ENCODE measurements at places on chromosomes 4 and X.

DNA sequence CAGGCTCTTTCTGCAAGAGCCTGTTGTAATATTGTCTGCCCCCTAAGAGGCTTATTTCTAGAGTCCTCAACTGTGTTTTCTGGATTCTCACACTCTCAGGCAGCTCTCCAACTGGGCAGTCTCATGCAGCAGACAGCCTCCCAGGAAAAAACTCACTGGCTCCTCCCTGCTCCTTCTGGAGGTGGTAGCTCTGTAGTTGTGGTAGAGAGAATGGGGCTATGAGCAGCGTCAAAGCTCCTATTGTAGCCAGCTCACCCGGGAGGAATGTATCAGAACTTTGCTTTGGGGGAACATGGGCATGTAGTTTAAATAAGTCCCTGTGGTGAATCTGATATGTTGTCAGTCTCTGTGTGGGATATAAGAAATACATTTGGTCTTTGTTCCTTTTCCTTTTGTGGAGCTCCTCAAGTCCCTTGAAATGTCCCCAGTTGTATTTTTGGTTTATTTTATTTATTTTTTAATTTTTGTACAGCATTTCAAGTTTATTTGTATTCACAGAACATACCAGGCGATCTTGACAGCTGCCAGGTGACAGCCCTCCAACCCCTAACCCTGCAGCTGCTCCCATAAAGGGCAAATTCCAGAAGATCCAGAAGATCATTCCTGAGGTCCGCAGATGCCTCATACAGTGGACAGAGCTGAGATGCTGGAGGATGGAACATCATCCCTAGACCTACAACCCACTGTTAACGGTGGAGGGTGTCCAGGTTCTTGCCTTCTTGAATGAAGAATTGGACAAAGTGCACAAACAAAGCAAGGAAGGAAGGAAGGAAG, 45.7 kb downstream of the TRIM61 start:
- DNase-seq = no peak

DNA sequence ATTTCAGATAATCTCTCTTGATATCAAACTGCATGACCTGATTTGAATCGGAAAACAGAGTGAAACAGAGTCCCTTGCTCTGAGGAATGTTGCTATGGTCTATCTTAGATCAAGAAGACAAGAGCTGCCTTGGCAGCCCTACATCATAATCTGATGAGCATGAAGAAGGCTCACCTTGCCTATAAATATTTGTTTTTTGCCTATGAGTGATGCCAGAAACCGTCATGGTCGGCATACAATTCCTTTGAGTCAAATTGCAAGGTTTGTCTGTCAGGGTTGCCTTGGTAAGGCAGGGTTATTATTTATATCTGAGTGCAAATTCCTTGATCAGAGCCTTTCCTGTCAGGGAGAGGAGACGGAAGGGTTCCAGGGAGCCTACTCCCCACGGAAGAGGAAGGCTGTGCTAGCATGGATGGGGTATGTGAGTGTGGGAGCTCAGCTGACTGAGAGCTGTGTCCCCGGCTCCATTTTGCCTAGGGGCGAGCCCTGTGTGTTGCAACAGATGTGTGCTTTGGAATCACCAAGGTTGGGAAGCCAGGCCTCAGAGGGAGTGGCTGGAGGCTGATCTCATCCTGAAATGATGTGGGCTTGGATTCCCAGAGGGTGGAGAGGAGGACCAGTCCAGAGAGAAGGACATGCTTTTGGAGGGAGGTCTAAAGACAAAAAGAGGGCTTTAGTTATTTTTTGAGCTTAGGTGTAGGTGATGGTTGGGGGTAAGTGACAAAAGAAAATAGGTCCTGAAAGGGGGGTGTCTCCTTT, 43.6 kb downstream of the RTL9 start:
- DNase-seq = no peak

GRCh38 chrX:46860557-46860956, 23.7 kb downstream of the RP2 start:
- DNase-seq = no peak

DNA sequence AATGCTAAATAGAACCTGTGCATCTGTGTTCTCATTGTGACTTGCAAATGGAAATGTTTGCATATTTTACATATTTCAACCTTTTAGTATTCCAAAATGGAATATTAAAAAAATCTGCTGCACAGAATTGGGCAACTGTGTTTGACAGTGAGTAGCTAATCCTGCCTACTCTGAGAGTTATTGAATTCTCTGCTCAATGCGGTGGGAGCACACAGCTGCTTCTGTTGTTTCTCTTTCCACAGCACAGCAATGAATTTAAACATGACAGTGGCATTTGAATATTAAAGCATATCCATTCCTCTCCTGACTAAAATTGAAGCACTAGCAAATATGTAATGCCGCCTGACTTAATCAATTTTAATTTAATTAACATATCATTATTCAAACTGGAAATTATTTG, 366.6 kb downstream of the GASK1B start:
- no peak for DNase-seq

- DNase-seq = no peak
These were observed 202.3 kb upstream of the NEIL3 start for GRCh38 chr4:177107288-177107921.

- DNase-seq = peak; percentile 46
These were observed 114.5 kb downstream of the ADRA2C start for GRCh38 chr4:3880615-3881120.

DNA sequence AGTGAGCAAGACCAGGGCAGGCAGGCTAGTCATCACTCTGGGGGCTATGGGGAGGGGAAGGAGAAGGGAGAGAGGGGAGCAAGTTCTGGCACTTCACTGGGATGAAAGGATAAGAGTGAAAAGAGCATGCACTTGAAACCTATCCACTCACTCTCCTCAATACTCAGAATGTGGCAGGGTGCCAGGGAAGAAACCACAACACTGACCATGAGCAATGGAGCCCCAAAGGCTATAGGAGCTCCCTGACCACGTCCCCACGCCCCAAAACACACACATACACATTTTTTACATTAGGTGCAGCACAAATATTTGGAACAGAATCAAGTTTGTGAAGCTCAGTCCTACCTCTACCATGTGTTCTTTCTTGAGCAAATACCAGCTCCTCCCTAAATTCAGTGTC, 132.2 kb downstream of the IDS start:
- no peak for DNase-seq

DNA sequence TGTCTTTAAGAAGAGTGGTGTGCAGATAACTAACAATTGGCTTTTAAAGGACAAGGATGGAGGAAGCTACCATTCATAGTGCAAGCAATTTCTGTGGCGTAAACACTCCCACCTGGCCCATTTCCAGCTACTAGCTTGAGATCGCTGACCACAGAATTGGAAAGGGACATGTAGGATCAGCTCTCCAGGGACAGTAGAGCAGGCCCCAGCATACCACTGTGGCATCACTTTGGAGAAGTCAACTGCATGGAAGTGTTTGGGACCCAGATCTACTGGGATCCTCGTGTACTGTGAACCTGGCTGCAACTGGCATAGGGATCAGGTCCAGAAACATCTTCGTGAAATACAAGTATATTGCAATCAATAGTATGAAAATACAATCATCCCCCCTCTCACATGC, 515.0 kb downstream of the INPP4B start:
- no peak for DNase-seq

DNA sequence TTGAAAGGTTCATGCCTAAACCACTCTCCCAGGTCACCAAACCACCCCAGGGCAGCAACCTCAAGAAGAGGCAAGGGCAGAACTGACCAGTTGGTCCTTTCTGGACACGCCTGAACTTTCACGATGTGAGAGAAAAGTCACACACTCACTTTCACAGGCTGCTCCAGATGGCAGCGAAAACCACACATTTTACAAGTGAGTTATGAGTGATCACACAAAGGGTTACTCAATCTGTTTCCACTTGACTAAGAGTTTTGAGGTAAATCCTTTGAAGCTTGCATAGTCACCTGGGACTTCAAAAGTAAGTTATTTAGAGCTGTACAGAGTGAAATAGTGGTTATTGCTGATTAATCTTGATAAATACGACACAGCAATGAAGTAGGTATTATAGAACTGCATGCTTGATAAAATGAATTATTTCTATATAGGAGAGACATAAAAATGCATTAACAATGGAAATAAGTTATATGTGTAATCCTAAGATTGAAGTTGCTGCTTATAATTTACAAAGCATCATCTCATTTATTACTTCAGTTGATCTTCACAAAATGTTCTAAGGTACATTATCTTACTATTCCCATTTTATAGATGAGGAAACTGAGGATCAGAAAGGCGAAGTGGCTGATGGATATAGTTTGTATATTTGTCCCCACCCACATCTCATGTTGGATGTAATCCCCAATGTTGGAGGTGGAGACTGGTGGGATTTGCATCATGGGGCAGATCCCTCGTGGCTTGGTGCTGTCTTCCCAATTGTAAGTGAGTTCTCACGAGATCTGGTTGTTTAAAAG, 103.0 kb upstream of the KLF3 start:
- DNase-seq = no peak

DNA sequence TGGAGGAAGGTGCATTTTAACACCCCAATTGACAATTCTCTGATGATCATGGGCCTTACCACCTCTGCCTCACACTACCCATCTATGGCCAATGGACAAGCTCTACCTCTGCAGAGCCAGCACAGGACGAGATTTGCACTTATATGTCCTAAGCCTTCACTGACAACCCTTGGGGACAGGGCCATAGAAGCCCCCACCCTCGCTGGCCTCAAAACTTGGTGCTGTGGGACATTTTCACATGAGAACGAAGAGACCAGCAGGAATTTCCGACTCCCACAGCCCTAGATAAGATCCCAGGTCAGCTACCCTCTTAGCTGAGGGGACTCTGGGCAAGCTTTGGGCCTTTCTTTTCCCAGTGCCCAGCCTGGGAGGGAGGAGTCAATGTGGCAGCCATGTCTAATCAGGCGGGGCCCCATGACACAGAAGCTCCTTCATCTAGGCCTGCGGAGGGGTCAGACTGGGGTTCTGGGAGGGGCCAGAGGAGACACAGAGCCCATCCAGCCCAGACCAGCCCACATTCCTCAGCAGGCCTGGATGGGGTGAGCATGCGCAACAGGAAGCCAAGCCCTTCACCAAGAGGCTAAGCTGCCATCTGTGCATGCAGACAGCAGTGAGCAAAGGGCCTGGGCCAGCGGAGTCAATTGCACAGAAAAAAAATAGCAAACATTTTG, 12.1 kb downstream of the PJA1 start:
- no peak for DNase-seq

DNA sequence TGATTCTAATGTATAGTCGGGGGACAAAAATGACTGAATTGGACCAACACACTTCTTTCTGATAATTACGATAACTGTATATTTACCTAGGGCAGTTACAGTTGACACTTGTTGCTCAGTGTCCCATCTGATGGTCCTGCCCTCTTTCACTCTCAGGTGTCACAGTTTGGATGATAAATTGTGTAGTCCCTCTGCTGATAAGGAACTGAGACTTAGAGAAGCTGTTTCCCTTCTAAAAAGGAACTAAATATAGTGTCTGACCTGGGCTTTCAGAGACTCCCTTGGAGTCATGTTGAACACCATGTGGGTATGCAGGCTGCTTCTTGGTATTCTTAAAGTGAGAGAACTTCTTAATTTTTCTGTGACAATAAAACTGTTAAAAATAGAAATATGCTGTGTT, 23.7 kb upstream of the PNPLA4 start:
- DNase-seq = no peak

DNA sequence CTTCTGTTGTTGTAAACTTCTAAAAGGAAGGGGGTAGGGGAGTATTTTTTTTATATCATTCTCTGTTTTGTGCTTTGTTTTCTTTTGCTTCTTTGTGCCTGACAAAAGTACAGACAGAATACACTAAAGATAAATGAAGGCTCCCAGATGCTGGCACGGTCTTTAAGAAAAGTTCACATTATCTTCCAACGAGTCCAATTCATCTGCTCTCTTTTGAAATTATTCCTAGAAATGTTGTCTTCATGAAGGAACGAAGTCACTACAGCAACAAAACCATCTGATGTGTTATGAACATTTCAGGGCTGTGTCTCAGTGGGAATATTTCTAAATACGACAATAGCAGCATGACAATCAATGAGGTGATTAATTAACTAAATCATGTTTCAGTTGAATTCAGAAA, 813.8 kb upstream of the HTR2C start:
- DNase-seq = no peak

DNA sequence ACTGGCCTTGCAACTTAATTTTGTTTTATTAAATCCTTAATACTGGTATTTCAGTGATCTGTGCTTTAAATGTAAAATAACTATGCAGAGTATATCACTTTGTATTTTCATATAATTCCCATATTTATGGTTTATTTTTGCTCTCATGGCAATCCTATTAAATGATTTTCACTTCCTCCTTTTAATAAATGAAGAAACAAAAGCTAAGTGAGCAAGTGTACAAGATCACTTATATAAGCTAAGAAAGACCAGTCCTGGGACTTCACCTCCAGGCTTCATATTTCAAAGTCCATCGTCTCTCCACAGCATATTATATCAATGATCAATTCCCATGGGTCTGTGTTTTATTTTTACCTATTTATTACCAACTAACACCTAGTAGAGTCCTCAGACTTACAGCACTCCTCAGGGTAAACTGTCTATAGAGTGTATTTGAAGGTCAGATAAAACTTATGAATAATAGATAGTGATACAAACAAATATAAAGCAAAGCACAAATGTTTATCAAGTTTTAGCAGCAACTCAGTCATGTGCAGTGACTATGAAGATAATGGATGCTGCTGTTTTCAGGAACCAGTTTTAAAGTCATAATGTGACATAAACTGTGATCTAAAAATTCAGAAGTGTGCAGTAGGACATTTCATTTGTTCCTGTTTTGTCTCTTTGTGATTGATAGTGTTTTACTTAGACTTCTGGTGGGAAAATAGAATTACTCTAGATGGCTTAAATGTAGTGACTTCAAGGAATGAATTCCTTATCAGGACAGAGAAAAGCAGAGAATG, 56.8 kb downstream of the ARHGAP24 start:
- no peak for DNase-seq

DNA sequence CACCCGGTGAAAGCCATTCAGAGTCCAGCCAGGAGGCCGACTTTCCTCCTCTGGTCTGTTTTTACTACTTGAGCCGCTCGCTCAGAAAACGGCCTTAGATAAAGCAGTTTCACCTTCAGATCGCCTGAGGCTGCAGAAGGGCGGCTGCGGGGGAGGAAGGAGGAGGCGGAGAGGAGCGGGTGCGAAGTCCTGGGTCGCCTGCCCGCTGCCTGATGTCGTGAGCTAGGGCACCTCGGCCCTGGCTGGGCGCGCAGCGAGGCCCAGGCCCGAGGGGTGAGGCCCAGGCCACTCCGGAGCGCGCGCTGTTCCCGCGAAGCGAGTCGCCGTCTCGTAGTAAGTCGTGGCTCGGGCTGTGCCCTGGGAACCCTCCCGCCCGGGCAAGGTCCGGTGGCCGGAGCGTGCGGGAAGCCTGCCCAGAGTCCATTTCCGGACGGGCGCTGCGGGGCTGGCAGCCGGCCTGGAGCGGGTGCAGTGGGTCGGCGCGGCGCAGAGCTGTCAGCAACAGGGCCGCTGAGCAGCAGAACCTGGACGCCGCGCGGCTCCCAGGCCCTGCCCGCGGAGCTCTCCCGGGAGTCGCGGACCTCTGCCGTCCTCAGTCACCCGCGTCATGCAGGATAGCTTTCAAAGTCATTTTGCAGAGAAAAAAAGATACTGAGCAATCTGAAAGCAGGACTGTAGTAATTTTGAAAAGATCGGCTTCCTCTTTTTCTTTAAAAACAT, 18.6 kb downstream of the TRIM2 start:
- DNase-seq = peak; percentile 9
